ENCODE measurements at places on chromosomes 3 and 15.

DNA sequence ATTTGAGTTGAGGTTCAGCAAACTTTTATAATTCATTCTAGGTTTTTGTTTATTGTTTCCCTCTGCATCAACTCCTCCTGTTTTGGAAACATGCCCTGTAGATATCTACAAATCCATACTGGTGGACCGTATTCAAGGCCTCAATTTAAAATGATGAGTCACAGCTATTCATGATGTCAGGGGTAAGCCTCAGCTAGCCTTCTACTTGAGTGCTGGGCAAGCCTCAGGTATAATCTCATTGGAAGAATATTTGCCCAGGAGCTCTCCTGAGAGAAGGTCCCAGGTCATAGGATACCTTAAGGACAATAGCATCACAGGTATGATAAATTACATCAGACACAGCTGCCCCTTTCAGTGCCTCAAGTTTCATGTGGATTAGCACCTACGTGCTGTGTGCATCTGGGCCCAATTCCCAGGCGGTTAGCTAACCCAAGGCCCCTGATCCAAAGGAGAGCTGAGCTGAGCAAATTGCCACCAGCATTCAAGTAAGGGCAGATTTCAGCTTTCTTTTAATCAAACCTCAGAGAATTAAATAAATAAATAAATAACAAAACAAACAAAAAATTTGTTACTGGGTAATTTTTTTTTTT lies 87.5 kb downstream of the KCNMB2 start:
- no peak for DNase-seq

- no peak for DNase-seq
Measured at GRCh38 chr3:139339219-139339906, 4.5 kb upstream of the MRPS22 start.

- no peak for DNase-seq
Measured at GRCh38 chr3:4835616-4836043, 143.6 kb upstream of the BHLHE40 start.

DNA sequence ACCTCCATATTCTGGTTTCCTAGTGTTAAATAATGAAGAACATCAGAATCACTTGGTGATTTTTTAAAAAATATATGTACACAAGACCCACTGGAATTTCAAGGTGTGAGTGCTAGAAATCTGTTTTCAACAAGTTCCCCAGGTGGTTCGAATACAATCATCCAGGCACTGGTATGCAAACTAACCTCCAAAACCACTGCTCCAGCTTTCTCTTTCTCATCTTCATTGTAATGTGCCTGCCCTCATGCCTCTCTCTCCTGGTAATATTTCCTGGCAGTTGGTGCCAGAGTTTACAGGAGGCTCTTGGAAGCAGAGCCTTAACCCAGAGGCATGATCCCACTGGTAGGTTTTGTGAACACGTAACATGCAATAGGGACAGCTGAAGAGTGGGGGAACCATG lies 163.1 kb upstream of the MANF start:
- DNase-seq: no peak

- no peak for DNase-seq
Measured at GRCh38 chr15:58457466-58457965, 25.7 kb downstream of the LIPC start.

DNA sequence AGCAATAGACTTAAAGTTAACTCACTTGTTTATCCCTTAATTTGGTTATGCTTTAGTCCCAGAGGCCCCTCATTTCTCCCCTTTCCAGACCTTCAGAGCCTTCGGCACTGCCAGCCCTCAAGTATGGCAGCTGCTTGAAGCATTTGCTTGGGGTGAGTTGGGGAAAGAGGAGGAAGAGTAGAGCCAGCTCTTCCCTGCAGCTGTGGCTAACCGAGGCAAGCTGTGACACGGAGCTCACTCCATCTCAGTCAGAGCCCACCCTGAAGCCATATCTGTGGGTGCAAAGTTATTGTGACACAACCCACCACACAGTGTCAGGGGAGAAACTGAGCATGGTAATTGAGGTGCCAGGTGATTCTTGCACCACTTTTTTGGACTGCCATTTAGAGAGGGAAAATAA lies 66.1 kb downstream of the FILIP1L start:
- no peak for DNase-seq

DNA sequence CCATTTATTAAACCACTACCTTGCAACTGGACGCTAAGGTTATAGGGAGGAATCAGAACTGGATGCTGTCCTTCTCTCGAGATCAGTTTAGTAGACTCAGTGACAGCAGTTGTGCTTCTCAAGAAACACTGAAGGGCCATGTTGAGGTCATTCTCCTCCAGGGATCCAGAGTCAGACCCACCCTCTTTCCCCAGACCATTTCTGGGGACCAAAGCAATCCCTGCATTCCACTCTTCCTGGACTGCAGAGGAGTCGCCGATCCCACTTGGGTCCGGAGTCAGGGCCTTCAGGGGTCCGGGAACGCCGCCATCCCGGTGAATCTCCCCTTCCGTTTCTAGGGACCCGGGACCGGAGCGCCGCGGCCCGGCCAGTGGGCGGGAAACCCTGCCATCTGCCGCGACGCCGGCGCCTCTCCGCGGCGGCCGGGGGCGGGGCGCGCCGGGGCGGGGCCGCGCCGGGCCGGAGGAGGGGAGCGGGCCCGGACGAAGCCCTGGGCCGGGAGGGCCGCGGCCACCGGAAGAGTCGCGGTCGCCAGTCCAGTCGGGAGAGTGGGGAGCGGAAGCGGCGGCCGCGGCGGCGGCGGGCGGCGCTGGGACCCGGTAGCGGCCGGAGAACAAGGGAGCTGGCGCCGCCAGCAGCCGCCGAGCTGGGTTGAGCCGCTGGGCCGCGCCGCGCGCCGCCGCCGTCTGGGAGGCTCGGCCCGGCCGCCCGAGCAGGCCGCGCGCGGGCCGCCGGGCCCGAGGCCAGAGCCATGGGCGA lies at the start of gene DVL3:
Gene DVL3 (plus strand): TSS at position 493 of the 759 bp plus-strand sequence. CDS start 259 bp downstream, at position 752.
- DNase-seq: peak; percentile 30

DNA sequence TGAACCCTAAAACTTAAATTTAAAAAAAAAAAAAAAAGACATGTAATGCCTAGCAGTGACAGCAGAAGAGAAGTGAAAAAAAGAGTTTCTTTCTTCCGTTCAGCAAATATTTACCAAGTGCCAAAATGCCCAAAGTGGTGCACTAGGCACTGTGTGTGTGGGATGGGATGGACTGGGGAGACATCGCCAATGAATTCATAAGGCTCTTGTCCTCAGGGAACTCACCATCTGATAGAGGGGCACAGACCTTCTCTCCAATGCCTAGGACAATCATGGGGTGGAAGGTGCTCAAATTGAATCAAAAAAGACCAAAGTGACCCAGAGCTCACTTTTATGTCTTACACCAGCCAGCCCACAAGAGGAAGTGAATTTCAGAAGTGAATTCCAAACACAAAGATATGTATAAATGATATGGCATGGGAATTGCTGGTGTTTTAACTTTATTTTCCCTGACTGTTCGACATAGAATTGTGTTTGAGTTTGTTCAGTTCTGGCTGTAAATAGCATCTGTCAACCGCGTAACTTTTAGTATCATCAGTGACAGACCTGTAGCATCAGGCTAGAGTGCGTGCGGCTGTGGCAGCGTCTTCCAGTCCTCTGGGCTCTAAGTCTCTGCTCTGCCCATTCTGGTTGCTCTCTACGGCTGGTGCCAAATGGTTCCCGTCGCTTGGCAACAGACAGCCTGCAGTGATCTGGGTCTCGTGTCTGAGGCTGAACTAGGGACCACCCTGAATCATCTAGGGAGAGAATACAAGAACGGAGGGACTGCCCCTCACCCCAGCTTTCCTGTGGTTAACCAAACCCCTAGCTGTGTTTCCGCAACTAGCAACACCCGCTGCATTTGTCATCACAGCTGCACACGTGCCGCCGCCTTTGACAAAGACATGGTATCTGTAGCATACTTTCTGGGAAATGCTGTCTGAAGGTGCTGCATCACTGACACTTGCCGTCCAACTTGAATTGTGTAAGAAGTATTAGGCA lies 154.0 kb upstream of the THBS1 start:
- DNase-seq: peak; percentile 54

DNA sequence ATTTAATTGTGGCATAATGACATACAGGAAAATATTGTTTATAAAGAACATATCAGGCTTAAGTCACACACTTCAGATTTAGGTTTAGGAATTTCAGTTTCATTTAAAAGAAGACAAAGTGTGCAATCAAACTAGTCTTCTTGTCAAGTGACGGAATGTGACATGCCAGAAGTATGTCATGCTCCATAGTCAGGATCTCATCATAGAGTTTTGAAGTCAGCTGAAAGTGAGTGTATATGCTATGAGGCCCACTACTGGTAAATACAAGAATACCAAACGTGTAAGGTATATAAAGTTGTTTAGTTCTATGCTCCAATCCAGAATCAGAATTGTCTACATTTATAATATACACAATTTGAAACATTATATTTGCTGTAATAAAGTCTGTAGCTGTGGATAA lies 988.4 kb downstream of the TBL1XR1 start:
- no peak for DNase-seq

GRCh38 chr15:91385311-91385710 lies 285.3 kb downstream of the SV2B start:
- DNase-seq: no peak

GRCh38 chr3:183460081-183461055 lies 31.9 kb upstream of the MCF2L2 start:
- no peak for DNase-seq

DNA sequence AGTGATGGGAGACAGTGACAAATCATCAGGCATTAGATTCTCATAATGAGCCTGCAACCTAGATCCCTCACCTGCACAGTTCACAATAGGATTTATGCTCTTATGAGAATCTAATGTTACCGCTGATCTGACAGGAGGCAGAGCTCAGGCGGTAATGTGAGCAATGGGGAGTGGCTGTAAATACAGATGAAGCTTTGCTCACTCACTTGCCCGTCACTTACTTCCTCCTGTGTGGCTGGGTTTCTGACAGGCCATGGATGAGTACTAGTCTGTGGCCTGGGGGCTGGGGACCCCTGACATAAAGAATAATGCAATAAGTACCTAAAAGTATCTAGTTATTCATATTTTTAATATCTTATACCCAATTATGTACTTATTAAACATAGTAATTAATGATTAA lies 15.6 kb downstream of the IQCB1 start:
- DNase-seq: no peak

DNA sequence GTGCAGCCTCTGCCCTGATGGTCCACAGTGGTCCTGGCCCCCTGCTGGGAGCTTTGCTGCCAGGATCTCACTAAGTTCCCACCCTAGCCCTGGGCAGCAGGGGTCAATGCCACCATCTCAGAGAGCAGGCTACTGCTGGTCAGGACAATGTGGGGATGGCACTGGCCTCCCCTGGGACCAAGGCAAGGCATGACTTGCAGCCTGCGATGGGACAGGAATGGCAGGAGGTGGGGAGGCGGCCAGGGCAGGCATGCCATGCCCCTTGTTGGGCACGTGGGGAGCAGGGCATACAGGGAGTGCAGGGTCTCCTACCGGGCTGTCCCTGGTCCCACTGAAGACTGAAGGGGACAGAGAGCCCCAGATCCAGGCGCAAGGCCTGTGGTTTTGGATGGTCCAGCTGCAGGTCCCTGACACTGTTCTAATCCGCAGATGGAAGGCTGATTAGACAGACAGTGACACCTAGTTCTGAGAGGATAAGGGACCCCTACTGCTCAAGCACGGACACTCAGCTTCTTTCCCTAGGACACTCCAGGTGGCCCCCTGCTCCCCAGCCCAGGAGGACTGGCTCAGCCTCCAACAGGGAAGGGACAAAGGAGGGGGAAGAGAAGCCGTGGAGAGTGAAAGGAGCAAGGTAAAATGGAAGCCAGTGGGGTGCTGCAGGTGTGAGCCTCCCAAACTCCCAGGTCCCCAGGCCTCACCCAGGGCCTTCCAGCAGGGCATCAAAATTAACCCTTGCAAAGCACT lies 69.2 kb upstream of the RPL32 start:
- no peak for DNase-seq

- no peak for DNase-seq
Measured at GRCh38 chr15:94670438-94671034, 439.2 kb downstream of the MCTP2 start.

DNA sequence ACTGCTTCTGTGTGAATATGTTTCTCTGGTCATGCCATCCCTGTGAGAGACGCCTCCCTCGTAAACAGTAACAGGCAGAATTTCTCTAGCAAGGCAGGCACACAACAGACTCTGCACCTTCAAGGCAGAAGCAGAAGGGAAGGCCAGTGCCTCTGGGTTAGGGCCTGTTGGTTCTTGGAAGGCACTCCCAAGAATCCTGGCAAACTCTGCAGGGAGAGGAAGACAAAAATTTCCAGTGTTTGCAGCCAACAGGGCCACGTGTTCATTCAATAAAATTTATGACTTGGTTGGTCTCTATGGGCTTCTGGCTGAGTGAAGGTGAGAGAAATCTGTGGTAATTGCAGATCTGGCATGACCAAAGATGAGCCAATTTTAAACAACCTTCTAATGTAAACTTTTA lies 39.3 kb downstream of the NFKBIZ start:
- DNase-seq: no peak

DNA sequence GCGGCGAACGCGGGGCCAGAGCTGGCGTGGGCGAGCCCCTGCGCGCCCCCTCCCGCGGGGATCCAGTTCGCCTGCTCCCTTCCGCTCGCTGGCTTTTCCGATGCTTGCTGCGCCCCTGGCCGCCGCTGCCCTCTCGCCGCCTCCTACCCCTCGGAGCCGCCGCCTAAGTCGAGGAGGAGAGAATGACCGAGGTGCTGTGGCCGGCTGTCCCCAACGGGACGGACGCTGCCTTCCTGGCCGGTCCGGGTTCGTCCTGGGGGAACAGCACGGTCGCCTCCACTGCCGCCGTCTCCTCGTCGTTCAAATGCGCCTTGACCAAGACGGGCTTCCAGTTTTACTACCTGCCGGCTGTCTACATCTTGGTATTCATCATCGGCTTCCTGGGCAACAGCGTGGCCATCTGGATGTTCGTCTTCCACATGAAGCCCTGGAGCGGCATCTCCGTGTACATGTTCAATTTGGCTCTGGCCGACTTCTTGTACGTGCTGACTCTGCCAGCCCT lies 721 bp downstream of the P2RY1 start:
- no peak for DNase-seq

DNA sequence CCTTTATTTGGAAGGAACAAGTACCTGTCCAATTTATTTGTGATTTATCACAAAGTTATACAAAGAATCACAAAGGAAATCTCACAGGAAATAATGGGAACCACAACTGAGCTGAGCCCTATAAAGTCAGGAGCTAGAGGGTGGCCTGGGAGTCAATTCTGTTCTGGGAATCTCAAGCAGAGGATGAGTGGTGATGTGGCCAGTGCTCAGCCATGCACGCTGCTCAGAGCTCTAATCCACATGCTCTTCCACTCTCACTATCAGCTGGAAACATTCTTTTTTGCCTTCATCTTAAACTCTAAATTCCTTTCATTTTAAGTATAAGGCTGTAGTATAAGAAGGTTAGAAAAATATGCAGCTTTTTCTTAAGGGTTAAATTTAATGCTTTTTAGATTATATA lies 36.6 kb downstream of the UACA start:
- no peak for DNase-seq

DNA sequence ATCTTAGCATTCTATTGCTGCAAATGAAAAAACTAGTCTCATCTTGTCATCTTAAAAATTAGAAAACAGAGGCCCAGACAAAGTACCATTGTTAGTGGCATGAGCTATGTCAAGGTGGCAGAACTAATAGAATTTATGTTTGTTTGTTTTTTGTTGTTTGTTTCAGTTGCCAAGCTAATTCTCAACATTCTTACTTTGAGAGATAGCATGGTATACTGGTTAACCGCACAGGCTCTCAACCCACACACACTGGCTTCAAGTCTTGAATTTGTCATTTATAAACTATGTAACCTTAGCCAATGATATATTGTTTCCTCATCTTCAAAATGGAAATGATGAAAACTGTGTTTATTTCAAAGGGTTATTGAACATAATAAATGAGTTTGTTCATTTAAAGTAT lies 367.6 kb upstream of the PLSCR5 start:
- no peak for DNase-seq

- DNase-seq: no peak
Measured at GRCh38 chr3:112814266-112814665, 32.4 kb downstream of the CD200R1L start.

GRCh38 chr3:61448378-61448777 lies 113.0 kb upstream of the PTPRG start:
- DNase-seq: no peak
